ENCODE measurements at places on chromosomes 6 and 20.
A peak's percentile ranks its signal among the peaks of the same experiment; 100 is the strongest.

- DNase-seq = no peak
Measured at GRCh38 chr6:29925727-29926412, 16.5 kb upstream of the HLA-A start.

- peak; percentile 82 for DNase-seq
Measured at GRCh38 chr20:53736757-53737395, 143.2 kb upstream of the ZNF217 start.

DNA sequence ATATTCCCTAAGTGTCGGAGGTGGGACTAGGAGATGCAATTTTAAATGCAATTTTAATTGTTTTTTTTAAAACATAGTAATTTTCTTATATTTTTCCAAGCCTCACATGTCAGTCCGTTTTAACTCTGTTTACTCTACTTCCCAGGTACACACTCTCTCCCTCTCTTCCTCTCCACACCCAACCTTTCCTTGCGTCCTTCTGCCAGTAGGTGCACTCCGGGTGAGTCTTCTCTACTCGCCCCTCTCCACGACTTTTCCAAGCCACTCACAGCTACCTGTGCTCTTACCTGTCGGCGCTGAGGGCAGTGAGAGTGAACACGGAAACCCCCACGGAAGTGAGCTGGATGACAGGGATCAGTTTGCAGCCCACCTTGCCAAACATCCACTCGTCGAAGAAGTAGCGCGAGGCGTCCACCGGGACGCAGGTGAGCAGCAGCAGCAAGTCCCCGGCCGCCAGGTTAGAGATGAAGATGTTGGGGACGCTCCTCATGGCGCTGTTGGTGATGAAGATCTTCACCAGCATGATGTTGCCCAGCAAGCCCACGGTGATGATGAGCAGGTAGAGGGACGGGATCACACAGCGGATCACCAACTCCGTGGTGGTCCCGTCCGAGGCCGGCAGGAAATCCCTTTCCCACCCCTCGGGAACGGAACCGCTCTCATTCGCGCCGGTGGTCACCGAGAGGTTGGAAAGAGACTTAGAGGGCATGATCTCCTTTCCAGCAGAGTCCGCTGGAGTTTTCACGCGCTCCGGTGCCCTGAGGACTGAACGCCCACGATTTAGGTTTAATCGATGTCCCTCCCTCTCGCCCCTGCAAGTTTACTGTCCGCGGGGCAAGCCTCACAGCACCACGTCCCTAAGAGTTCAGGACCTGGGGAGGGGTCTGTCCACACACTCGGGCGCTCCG lies 44.5 kb upstream of the GJE1 start:
- no peak for DNase-seq

- no peak for DNase-seq
Measured at GRCh38 chr20:3146732-3147341, 12.8 kb downstream of the FASTKD5 start.

GRCh38 chr20:60011512-60012507 lies 53.6 kb downstream of the CDH26 start:
- DNase-seq = peak; percentile 11

GRCh38 chr6:138622967-138623366 lies 123.7 kb upstream of the NHSL1 start:
- DNase-seq = no peak

DNA sequence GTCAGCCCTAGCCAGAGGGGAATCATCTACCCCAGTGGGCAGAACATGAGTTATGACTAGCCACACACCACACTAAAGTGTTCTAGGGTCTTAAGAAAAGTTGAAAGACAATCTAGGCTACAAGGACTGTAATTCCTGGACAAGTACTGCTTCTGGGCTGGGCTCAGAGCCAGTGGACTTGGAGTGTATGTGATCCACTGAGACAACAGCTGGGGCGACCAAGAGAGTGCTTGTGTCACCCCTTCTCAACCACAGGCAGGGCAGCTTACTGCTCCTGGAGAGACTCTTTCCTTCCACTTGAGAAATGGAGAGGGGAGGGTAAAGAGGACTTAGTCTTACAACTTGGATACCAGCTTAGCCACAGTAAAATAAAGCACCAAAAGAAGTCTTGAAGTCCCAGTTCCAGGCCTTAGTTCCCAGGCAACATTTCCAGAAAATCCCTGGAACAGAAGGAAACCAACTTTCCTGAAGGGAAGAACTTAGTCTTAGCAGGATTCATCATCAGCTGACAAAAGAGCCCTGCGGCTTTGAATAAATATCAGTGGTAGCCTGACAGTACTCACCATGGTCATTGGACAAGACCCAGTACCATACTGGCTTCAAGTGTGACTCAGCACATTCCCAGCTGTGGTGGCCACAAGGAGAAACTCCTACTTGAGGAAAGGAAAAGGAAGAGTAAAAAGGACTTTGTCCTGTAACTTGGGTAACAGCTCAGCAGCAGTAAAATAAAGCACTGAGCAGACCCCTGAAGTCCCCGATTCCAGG lies 355.1 kb upstream of the ADGRB3 start:
- DNase-seq = no peak

DNA sequence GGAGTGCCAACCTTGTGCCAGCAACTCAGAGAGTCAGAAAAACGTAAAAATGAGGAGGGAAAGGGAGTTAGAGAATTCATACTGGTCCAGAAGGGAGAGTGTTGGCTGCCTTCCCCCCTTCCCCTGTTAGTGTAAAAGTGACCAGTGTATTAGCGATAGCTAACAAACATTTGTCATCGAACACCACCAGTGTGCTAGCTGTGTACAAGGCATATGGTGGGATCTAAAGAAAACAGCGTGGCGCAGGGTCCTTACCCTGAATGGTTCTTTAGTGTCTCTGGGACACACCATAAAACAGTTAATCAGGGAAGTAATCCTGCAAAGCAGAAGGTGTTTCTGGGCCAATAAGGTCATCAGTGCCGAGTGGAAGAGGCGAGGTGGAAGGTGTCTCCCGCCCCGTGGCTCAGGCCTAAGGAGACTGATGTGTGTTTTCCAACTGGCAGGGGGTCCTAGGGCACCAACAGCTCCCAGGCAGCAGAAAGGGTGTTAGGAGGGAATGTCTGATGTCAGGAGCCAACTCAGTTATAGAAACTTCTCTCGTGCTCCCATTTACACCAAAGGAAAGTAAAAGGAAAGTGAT lies 91.9 kb downstream of the TCP11 start:
- DNase-seq = no peak

- no peak for DNase-seq
Measured at GRCh38 chr6:29368765-29369164, at the start of gene OR5V1. Gene OR5V1, minus strand, starts transcription at chr6:29368865. Its CDS starts 12,670 bp downstream, at chr6:29356195.

DNA sequence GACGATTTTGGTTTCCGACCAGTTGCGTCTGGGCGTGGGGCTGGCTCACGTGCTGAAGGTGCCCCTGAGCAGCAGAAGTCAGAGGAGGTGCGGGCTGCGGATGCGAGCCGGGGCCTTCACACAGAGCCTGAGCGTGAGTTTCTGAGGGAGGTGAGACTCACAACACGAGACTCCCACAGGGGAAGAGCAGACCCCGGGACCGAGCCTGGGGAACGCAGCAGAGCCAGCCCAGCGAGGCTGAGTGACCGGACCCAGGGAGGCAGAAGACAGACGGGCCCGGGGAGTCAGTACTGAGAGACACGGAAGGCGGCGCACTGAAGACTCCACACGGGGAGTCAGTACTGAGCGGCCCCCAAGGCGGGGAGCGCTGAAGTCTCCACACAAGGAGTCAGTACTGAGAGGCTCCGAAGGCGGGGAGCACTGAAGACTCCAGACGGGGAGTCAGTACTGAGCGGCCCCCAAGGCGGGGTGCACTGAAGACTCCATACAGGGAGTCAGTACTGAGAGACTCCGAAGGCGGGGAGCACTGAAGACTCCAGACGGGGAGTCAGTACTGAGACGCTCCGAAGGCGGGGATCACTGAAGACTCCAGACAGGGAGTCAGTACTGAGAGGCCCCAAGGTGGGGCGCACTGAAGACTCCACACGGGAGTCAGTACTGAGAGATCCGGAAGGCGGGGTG lies 77.8 kb downstream of the DLL1 start:
- no peak for DNase-seq

DNA sequence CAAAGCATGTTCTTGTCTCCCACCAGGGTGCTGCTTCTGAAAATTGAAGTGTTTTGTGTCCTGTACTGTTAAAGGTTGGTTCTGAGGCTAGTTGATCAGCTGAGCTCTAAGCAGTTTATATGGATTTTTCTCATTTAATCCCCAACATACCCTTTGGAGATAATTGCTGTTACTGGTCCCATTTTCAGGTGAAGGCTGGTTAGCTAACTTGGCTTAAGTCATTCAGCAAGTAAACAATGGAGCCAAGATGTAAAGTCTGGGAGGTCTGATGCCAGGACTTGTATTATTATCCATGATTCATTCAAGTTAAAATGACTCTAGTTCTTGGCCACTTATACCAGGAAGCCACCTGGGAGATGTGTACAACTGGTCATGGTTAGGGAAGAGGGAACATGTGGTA lies 42.5 kb upstream of the FERMT1 start:
- no peak for DNase-seq

- no peak for DNase-seq
Measured at GRCh38 chr20:37538003-37538402, 10.3 kb upstream of the BLCAP start.

DNA sequence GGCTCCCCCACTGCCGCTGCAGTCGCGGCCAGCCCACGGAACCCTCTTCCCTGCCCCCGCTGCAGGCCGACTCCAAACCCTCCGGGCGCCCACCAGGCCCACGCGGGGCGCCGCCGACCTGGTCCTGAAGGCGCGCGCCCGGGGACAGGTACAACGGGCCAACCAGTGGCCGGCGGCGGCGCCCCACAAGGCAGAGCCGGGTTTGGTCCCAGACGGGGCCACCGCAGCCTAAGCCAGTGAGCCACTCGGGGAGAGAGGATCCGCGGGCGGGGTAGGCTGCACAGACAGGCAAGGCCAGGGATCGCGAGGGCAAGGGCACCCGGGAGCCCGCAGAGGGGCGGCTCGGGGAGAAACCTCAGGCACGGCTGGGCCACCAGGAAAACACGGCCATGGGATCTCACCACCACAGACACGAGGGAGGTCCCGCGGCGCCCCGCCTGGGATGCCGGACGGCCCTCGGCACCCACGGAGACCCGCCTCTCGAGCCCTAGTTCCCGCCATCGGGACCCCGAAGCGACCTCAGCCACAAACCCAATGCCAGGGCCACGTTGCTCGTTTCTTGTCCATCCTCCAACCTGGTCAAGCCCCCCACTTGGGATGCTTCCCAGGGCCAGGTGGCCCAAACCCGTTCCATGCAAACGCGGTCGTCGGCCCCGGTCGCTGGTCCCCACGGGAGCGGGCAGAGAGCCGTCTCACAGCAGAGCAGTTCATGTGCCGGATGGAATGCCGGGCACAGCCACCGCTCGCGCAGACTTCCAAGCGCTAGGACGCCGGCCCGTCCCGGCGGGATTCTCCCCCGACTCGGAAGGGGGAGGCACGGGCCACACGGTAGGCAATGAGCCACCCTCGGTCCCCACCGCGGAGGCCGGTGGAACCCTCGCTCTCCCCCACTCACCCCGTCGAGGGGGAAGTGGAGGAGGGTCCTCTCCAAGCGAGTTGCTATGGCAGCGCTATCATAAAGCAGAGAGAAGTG lies 1956.6 kb upstream of the DEFB115 start:
- DNase-seq = peak; percentile 9

DNA sequence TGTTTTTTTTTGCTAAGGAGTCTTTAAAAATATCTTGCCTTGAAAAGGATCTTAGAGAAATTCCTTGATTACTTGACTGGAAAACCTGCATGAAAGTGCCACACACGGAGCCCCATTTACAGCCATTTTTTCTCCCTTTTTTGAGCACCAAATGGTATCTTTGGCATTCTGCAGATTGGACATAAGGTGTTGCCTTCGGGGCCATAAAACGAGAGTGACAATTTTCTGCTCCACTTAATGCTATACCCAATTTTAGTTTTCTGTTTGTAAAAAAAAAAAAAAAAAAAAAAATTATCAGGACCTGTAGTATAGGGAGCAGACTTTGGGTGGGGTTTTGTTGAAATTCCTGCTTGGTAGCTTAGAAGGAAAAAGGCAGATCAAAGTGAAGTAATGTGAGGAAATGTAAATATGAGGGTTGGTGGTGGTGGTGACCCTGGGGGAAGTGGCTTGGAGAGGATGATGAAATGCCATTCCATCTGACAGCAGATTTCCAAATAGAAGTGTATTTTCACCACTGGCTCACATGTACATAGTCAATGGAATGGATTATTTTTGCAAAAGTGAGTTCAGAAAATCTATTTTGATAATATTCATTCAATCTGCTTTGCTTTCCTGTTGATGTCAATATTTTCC lies 212.1 kb upstream of the SOX4 start:
- no peak for DNase-seq

DNA sequence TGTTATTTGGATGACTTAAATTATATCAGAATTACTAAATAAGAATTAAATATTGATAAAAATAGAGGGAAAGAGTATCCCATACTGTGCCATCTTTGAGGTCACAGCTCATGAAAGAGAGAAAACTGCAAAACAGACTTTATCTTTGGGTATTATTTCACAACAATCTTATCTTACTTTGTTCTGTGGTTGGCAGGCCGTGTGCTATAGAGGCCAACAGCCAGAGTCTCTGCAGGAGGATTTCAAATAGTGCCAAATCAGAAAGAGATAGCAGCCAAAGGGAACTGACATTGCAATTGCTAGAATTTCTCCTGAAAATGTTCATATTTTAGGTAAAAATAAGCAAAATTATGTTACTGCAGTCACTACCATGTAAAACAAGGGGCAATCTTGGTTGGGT lies 354.2 kb downstream of the GRIK2 start:
- DNase-seq = no peak

GRCh38 chr6:132698608-132699007 lies 15.2 kb downstream of the VNN1 start:
- DNase-seq = no peak

GRCh38 chr6:38057994-38058393 lies 238.5 kb downstream of the ZFAND3 start:
- DNase-seq = no peak

GRCh38 chr6:67775333-67775732 lies 859.7 kb upstream of the ADGRB3 start:
- no peak for DNase-seq

GRCh38 chr6:113860181-113860955 lies 3.2 kb downstream of the MARCKS start:
- peak; percentile 28 for DNase-seq

GRCh38 chr20:31972471-31973021 lies 4.6 kb downstream of the XKR7 start:
- DNase-seq = no peak

- peak; percentile 90 for DNase-seq
Measured at GRCh38 chr6:36962874-36963273, 8.3 kb downstream of the PI16 start.

DNA sequence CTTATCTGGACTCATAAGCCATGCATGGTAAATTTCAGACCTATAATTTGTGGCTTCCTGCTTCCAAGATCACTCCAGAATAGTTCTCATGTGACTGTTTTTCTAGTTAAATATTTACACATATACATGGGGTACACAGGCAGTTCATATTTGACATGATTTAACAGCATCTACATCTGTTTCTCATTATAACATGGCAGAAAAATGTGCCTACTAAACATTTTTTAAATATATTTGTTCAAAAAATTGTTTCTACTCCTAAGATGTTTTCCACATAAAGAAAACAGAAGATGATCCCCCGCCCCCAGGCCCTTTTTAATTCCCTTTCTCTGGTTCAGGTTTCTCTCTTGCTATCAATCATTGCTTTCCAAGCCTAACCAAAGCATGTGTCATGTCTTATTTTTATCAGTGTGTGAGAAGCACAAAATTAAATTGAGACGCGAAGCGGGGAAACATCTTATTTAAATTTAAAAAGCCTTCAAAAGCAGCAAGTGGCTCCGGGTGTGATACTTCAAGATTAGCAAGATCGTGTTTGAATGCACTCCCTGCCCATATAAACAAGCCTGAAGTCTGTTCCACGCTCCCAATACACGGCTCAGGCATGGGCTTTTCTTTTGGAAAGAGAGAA lies 37.3 kb downstream of the IPCEF1 start:
- no peak for DNase-seq

GRCh38 chr20:50980071-50980681 lies 21.6 kb downstream of the MOCS3 start:
- no peak for DNase-seq

All from common myeloid progenitor, CD34-positive (primary cell).